Stimulated activated CD8-positive, alpha-beta memory T cell treated with anti-CD3 and anti-CD28 coated beads, Interleukin-7, amount 100 ng/mL, for 4 hours (primary cell): ENCODE measurements at places on chromosomes 12 and 14.

GRCh38 chr12:26239852-26240815 is 44.8 kb downstream of the SSPN start:
- no peak for DNase-seq

- no peak for DNase-seq
Observed at GRCh38 chr12:1117371-1117770, 126.3 kb downstream of the ERC1 start.

- no peak for DNase-seq
Observed at GRCh38 chr12:108228746-108229145, 99.7 kb downstream of the WSCD2 start.

- DNase-seq, result no peak
Observed at GRCh38 chr14:22105006-22105623, 431.5 kb upstream of the OR4E1 start.

DNA sequence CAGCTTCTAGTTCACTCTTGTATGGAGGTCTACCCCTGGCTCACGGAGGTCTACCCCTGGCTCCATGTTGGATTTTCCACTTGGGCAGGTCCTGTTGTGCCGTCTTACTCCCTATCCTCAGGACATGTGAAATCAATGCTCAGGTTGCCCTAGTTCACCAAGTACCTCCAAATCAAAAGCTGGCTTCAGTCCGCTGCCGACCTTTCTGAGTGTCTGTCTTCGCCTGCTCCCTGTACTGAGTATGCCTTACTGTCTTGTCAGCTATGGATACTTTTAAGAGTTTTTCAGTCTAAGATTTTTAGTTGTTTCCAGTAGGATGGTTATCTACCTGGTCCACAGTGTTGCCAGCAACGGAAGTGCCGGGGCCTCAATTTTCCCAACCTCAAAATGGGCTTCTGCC is 40.1 kb upstream of the BCL11B start:
- DNase-seq, result no peak

DNA sequence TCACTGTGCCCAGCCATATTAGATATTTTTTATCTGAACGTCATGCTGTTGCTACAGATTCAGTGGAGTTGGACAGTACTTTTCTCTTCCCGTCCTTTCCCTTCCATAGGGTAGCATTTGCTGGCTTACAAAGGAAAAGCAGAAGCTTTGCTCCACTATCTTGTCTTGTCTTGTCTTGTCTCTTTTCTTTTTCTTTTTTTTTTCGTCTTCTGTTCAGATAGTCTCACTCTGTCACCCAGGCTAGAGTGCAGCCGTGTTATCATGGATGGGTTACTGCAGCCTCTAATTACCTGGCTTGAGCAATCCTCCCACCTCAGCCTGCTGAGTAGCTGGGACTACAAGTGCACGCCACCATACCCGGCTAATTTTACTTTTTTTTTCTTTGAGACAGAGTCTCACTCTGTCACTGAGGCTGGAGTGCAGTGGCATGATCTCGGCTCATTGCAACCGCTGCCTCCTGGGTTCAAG is 21.1 kb downstream of the OR10G3 start:
- DNase-seq, result no peak

- no peak for DNase-seq
Observed at GRCh38 chr12:108337235-108338223, 1.6 kb downstream of the CMKLR1 start.

DNA sequence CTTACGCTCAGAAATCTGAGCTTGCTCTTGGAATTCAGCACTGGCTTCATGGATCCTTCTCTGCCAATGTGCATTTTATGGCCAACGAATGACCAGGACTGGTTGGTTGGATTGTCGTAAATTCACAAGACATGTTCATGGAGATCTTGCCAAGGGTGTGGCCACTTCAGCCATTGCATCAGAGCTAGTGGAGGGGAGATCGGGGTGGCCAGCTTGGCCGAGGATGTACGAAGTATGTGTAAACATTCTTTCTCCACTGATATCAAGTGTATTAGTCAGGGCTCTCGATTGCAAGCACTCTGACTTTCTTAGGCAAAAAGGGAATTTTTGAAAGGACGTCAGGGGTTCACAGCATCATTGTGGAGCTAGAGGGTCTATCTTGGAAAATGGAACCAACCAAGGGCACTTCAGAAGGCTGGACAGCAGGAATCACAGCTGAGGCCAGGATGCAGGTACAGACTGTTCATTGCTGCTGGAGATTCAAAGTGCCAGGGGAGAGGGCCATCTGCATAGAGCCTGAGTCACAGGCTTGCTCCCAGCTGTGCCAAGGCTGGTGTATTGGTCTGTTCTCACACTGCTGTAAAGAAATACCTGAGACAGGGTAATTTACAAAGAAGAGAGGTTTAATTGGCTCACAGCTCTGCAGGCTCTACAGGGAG is 32.9 kb upstream of the ADGRD1 start:
- no peak for DNase-seq

GRCh38 chr12:108644811-108645120 is 11.1 kb upstream of the SELPLG start:
- DNase-seq, result no peak

GRCh38 chr14:72332046-72332445 is 399.8 kb downstream of the RGS6 start:
- no peak for DNase-seq

DNA sequence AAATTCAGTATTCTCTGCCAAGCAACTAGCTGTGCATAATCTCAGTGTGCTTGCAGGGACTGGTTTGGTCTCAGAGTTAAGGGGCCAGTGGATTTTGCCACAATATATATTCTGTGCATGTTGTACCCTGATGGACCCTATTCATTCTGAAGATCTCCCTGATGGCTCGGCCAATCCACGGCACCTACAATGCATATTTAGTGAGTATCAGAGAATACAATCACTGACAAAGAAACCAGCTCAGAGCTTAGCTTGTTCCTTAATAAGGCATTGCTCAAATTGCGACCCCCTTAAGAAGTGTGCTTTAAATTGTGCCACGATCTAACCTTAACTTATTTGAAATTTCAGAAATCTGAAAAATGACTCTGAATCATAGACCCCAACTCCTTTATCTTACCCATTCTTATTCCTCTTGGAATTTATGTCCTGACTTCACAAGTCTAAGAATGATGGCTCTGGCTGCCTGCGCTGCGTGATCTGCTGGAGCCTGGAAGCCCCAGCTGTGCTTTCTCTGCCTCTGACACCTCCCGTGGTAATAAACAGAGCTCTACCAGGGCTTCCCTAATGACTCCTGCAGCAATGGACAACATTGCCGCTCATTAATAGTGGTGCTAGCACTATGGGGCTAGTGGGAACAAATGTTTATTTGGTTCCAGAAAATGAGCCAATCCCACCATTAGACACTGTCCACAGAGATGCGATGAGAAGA is 9.0 kb upstream of the DCAF4 start:
- DNase-seq, result no peak

DNA sequence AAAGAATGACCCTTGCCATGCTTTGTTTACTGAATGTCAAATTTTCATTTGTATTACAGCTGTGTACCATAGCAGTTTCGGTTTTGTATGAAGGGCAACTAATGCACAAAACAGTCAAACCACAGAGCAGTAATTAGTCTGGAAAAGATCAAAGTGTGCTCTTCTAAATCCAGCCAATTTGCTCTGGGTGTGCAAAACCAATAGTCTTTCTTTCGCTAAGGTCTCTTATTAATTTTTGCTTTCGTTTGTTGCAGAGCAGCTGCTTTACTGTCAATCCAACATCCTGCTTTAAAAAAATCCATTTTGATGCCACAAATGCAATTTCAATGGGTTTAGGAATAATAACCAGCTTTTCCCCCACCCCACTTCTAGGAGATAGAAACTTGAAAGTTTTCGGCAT is 114.2 kb downstream of the BRMS1L start:
- no peak for DNase-seq

DNA sequence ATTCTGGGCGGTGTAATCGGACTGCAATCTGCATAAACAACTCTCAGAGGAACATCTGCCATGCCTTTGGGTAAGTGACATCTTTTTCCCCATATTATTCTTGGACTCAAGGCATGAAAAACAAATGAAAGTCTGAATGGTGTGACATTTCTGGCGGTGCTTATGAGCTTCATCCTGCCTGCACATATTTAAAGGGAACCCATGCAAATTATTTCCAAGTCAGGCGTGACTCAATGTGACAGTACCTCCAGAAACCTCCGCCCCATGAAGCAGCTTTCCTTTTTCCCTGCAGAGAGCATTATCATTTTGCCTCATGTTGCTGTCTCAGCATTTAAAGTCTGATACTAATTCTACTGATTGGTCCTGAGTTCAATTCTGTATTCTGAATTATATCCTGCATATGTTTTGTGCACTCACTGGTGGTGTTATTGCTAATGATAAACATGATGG is 585.4 kb downstream of the SNAPC1 start:
- no peak for DNase-seq

- DNase-seq, result no peak
Observed at GRCh38 chr14:59939828-59940227, 19.9 kb downstream of the LRRC9 start.

DNA sequence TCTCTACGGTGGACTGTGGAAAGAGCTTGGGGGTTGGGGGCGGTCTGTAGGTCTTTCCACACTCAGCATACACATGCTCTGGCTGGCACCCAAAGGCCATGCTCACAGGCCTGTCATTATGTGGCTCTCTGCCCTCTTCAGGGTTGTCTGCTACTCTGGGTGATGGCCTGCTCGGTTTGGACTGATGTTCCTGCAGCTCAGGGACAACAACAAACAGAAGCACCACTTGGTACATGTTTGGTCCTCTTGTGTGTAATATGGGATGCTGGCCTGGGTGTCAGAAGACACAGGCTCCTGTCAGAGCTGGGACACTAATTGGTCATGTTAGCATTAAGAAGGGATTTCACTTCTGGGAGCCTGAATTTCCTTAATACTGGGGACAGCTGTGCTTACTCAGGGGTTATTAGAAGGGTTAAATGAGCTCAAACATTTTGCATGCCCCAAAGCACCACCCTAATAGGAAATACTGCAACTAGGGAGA is 32.7 kb upstream of the SELPLG start:
- no peak for DNase-seq

DNA sequence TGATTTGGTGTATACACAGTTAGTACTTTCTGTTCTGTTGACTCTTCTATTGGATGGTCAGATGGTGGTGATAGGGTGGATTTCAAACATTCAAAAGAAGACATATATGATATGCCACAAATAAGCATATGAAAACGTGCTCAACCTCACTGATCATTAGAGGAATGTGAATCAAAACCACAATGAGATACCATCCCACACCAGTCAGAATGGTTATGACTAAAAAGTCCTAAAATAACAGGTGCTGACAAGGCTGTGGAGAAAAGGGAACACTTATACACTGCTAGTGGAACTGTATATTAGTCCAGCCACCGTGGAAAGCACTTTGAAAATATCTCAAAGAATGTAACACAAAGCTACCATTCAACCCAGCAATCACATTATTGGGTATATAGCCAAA is 425.5 kb downstream of the C12orf50 start:
- no peak for DNase-seq

- no peak for DNase-seq
Observed at GRCh38 chr14:24312736-24313507, 1.6 kb downstream of the LTB4R start.

DNA sequence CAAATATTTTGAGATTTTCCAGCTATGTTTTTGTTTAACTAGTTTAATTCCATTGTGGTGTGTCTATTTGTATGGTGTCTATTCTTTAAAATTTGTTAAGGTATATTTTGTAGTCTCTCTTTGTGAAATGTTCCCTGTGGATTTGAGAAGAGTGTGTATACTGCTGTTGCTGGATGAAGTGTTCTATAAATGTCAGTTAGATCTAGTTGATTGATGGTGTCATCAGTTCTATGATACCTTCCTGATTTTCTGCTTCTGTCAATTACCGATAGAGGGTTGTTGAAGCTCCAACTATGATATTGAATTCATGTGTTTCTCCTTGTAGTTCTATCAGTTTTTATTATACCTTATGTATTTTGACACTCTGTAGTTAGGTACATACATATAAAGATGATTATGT is 53.1 kb downstream of the FUT8 start:
- no peak for DNase-seq

DNA sequence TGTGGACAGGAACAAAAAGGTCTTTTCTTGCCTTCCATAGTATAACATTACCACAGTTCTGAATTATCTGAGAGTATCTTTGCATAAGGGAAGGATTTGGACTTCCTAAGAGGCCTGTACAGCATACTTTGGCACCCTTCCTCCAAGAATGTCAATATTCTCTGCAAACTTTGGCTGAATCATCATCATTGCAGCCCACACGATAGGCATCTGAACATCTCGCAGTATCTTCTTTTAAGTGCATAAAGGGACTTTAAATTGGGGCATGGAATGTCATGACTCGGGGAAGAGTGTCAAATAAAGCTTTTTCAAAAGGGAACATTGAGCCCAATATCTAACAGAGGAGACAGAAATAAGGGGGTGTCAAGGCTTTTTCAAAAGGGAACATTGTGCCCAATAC is 646.2 kb upstream of the STXBP6 start:
- DNase-seq, result no peak

DNA sequence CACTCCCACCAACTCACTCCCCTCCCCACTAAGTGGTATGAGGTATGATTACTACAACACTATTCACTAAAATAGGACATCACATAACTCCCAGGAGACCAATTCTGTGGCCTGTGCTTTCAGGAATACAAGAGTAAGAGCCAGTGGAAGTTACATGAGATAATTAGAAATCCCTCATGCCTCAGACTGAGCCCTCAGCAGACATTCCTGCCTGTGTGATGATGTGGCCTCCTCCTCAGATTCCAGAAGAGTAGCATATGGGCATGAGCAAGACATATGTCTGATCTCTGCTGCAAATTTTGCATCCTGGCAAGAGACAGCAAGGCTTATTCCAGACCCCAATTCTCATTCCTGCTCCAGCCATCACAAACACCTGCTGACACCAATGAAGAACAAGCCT is 46.0 kb upstream of the BMP4 start:
- DNase-seq, result no peak

GRCh38 chr14:75519826-75520728 is 2.2 kb upstream of the BATF start:
- DNase-seq, result no peak

DNA sequence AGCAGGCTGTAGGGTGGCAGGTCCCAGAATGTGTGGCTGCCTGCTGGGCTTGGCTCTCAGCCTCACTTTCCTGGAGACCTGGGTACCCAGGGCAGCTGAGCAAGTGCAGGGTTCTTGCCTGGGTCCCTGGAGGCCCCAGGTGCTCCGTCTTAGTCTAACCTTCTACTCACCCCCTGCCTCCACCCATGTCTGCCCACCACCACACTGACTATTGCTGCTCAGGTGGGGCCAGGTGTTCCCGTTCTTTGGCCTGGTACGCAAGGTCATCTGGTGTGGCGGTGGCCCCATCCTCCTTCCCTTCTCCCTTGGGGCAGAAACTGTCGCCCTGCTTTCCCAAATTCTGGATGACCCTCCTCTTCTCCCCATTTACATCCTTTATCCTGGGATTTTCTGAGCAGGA is 319.9 kb downstream of the TMEM121 start:
- DNase-seq, result no peak
